ENCODE measurements at places on chromosomes 5 and 9. TPM values are rescaled to one million over a fixed set of nuclear protein-coding genes. Genes with fewer than 3 reads are reported as not detected.

BARHL1 gene
- not detected for polyA plus RNA-seq

DNA sequence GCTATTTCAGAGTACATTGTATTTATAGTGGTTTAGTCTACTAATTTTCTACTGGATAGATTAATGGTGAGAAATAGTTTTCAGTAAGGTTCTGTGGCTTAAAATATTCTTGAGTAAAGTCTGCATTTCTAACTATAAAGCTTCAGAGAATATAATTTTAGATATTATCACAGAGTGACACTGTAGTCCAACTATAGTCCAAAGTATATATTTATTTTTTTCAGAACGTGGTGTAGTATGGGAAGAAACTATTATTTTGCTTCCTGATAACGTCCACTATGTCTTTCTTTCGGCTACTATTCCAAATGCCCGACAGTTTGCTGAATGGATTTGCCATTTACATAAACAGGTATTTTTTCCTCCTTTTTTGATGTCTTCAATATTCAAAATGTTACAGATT lies 35.3 kb downstream of the MTREX start:
- no peak for DNase-seq

DNA sequence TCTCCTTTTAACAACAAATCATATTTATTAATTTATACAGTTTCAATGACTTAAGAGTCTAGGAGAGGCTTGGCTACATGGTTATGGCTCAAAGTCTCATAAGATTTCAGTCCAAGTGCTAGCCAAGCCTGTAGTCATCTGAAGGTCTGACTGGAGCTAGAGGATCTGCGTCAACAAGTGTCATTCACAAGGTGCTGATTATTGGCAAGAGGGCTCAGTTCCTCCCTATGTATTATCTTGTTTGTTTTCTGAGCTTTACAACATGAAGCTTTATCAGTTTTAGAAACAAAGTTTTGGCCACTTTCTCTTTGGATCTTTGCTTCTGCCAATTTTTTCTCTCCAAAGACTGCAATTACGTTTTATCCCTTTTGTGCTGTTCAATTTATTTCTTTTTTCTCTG lies 94.7 kb downstream of the RICTOR start:
- DNase-seq, result no peak

- DNase-seq, result no peak
Observed at GRCh38 chr9:137671721-137672120, 52.9 kb downstream of the EHMT1 start.

GRCh38 chr5:402615-403359 lies 40.2 kb upstream of the EXOC3 start:
- no peak for DNase-seq

All from mammary epithelial cell (primary cell).